Bronchial epithelial cell (primary cell): ENCODE measurements at places on chromosomes 2 and 18.

DNA sequence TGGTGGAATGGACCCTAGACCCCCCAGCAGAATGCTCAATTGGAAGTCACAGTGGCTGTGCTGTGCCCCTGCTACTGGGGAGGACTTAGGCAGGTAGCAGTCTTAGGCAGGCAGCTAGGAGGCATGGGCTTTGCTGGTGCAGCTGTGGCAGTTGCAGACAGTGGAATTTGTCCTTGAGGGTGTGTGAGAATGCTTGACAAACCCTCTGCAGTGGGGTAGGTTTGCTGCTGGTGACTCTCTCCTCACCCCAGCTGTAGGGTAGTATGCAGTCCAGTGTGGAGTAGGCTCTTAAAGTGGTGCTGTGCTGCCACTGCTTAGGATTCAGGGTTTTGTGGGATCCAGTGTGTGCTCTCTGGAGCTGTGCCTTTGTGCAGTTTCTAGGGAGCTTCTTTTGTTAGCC, 61.3 kb downstream of the NUP35 start:
- DNase-seq = no peak

DNA sequence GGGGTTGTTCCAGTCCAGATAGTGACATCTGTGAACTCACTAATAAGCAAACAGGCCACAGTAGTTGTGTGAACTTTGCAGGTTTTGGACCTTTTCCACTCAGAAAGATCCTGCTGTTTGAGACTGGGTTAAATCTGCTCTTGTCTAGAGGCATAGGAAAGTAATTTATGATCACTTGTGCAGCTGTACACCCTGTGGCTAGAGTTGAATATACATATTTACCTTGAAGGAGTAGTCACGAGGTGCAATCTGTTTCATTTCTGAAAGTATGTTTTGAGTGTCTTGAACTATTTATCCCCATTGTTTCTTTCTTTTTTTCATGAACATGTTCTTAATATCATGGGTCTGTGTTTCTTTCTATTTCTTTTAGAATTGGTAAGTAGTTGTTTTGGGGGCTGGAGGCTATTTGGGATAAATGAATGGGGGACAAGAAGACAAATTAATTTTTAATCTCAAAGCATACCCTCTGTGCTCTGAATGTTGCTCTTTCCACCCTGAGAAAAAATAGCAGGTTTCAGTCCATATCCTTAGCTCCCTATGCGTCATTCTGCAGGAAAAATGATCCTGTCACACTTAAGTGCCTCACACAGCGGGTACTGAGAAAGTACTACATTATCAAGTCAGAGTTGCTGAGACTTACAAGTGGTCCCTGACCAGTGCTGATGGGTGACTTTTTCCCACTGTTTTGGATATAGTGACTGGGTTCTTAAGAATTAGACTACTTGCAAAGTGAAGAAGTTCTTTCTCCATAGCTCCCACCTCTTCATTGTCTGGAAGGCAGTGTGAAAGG, 28.2 kb downstream of the DCC start:
- no peak for DNase-seq

GRCh38 chr2:179646173-179646769, 215.1 kb downstream of the ZNF385B start:
- DNase-seq = no peak

- DNase-seq = no peak
These were observed 25.2 kb downstream of the FAM228A start for GRCh38 chr2:24199968-24200590.

- no peak for DNase-seq
These were observed 121.8 kb upstream of the ZBTB14 start for GRCh38 chr18:5417342-5417741.

- DNase-seq = no peak
These were observed 546.3 kb upstream of the ZEB2 start for GRCh38 chr2:145066151-145066661.
